ENCODE measurements at places on chromosomes 3 and 15.

DNA sequence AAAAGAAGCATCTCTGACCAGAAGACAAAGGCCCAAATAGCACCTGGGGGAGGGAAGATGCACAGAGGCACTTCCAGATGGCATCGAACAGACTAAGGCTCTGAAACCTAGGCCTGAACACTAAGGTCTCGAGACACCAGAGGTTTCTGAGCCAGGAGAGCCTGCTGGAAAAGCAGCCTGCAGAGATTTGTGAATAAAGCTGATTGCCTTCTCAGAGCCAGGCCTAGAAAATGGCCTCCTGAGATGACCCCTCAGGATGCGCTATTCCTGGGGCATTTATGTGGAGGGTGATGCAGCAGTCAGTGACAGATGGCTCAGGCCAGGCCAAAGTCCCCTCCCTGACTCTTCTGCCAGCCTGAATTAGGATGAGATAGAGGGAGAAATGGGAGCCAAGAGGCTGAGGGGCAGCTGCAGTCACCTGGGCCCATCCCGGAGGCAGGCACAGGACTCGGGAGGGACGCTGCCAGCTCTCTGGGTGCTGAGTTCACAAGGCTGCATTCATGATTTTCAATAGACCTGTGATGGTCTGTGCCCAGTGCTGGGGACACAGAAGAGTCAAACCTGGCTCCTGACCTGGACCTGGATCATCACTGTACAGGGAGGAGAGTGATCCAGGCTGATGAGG is 6.9 kb downstream of the PRSS50 start:
- DNase-seq = no peak

DNA sequence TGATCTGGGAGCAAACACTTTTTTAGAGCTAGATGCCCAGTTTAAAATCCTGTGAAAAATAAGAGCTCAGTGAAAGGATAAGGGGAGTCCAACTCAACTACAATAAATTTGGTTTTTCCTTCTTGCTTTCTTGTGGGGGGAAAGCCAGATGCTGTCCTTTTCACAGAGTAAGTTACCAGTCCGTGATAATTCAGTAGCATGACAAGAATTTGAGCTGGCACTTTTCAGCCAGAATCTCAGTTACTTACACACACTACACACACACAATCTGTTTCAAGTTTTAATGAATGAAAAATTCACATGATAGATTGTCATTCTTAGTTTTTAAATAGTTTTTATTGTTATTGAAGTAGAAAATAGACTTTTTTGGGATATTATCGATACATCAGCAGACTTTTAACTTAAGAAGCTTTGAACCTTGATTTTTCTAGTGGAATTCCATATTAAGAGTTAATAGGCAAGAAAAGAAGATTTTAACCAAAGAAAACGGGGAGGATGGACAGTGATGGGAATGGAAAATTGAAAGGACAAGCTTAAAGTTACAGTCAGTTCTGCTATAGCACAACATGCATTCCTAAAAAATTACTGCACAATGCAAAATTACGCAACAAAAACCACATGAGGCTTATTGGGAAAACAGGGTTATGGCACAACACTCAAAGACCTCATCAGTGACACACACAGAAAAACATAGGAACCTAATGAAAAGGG is 47.0 kb downstream of the PSMD6 start:
- DNase-seq = no peak

GRCh38 chr3:17877299-17877698 is 134.9 kb upstream of the TBC1D5 start:
- DNase-seq = no peak

GRCh38 chr3:43503067-43503728 is 118.6 kb downstream of the ANO10 start:
- DNase-seq = no peak

DNA sequence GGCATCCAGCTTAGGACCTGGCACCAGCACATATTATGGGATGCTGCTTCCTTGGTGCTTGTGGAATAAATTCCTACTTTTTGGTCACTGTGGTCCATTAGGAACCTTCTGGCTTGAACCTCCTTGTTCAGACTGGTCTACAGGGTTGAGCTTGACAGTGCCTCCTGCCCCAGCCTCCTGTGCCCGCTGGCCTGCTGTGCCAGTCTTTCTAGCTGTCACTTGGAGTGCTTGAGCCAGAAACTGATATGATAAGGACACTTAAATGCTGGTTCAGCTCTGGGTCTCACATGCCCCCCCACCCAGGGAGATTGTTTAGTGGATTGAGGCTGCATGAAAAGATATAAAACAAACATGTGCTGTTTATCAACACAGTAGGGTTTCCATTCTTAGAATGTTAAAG is 147.8 kb downstream of the SLCO3A1 start:
- DNase-seq = no peak

- DNase-seq = no peak
Measured at GRCh38 chr3:146476094-146476740, 6.9 kb upstream of the PLSCR2 start.

GRCh38 chr3:167602041-167602440 is 51.7 kb downstream of the WDR49 start:
- no peak for DNase-seq

GRCh38 chr3:127747751-127748521 is 74.4 kb downstream of the MGLL start:
- no peak for DNase-seq

- DNase-seq = no peak
Measured at GRCh38 chr3:38374221-38374620, 27.6 kb downstream of the XYLB start.

DNA sequence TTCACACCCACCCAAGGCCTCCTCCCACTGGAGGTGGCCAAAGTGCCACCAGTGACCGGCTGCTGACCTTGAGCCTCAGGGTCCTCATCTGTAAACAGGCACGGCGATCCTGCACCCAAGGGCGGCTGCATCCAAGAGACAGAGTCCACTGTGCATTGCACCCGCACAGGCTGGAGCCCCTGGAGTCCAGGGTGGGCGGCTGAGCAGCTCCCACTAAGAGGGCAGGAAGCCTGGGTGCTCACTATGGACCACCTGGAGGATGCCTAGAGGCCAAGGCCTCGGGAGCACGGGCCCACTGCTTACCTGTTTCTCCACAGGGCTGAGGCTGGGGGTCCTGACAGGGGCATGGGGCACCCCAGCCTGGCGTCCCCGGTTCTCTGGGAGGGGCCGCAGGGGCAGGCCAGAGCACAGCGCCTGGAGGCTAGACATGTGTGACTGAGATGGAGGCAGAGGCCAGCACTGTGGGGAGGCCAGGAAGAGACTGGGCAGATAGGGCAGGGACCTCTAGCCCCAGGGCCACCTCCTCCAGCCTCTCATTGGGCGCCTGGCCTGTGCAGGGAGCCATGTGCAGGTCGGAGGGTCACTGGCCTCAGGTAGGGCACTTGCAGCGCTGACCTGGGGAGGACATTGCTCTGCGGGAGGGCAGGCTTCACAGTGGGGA is at the start of gene UROC1:
TSS of gene UROC1 (minus strand) at position 483 of the 661 bp plus-strand sequence. CDS start at position 429, 54 bp downstream.
- no peak for DNase-seq

DNA sequence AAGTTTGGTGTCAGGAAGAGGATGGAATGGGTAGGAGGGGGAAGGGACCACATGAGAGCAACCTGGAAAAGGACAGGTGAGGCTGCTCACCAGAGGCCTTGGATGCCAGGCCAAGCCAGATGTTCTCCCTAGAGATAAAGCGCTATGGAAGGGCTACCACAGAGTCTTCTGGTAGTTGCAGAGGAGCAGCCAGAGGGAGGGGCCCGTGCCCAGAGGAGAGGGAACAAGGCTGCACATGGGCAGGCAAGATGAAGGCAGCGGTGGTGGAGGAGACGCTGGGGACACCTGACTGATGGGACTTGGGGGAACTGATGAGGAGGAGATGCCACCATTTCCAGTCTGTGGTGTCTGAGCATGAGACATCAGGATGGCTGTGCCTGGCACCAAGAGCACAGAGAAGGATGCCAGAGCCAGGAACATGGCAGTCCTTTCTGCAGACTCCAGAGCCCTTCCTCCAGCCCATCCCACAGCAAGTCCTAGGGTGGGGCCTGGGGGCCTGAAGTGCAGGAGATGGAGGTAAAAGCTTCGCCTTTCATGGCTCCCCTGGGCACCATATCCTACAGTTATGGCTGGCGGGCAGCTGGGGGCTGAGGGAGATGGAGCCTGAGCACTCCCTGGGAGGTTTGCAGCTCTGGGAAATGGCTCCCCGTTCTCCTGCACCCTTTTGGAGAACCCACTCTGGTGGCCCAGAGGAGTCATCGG is 103.0 kb downstream of the ETFA start:
- no peak for DNase-seq

GRCh38 chr3:139696314-139696604 is 18.5 kb upstream of the NMNAT3 start:
- no peak for DNase-seq

- DNase-seq = no peak
Measured at GRCh38 chr3:115804200-115804599, 180.9 kb downstream of the GAP43 start.

- no peak for DNase-seq
Measured at GRCh38 chr15:40006003-40006402, 33.0 kb downstream of the SRP14 start.

- DNase-seq = no peak
Measured at GRCh38 chr3:52393131-52393807, 51.6 kb downstream of the SEMA3G start.

DNA sequence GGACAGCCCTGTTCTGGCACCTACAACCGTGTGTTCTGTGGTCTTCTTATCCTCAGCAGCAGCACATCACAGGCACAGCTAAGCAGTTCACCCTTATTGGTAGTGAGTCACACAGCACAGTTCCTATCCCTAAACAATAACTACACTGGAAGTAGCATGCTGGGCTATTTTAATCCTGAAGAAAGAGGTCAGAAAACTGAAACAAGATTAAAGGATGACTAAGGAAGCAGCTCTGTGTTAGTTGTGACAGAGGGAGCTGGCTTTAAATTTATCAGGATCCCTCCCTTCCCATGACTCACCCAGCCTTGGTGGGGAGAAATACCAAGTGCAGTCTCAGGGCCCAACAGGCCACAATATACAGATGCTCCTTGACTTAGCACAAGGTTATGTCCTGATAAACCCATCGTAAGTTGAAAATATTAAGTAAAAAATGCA is 144.3 kb downstream of the ERC2 start:
- no peak for DNase-seq

DNA sequence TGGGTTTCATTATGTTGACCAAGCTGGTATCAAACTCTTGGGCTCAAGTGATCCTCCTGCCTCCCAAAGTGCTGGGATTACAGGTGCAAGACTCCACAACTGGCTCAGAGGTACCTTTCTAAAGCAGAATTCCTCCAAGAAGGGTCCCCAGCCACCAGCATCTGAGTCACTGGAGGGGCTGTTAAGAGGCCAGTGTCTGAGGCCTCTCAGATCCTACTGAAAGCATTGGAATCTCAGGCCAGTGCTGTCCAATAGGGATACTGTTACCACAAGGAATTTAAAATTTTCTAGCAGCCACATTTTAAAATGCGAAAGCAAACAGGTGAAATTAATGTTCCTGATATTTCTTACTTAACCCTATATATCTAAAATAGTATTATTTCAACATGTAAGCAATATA is 1.3 kb downstream of the CAV3 start:
- no peak for DNase-seq

- no peak for DNase-seq
Measured at GRCh38 chr3:132433121-132433520, 15.8 kb downstream of the DNAJC13 start.

DNA sequence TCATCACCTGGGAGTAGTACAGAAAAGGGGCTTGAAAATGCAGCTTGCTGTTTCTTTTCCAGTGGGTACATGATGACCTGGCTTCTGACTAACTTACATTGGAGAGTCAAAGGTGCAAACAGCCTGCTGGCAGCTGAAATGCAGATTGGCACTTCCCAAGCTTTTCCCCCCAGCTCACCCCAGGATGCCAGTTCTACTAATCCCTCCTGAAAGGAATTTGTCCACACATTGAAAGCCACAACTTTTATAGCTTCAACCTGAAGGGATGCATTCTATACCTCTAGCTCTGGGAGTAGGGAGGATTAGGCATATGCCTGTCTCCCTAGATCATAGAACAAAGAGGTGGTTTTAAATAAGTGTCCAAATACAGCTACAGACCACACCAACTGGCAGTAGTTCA is 281.7 kb downstream of the EFHB start:
- DNase-seq = no peak

DNA sequence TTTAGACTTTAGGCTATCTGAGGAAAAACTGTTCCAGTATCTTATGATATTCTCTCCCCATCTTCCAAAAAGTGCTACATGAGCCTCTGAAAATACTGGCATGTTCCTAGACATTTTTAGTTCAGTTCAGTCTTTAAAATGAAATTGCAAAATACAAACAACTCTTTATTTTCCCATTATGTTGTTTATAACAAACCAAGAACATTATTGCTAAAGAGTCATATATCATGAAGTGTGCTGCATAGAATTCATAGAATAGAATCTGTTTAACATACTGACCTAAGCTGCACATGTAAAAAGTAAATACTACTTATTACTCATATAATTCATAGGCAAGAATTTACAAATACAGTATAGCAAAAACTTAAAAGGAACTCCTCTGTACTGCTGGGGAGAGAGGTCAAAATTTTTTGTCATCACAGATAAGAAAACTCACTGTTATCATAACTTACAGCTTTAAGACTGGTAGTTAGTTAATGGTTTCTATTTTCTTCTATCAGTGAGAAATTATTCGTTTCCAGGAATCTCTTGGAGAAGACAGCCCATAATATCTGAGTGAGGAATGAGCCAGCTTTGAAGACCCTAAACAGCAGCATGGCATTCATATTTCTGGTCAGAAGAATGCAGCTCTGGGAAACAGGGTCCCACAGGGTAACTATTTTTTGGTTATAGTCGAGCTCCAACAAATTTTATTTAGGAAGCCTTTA is 32.2 kb downstream of the FILIP1L start:
- DNase-seq = no peak

- DNase-seq = no peak
Measured at GRCh38 chr3:111781561-111782446, 77.3 kb upstream of the PHLDB2 start.

DNA sequence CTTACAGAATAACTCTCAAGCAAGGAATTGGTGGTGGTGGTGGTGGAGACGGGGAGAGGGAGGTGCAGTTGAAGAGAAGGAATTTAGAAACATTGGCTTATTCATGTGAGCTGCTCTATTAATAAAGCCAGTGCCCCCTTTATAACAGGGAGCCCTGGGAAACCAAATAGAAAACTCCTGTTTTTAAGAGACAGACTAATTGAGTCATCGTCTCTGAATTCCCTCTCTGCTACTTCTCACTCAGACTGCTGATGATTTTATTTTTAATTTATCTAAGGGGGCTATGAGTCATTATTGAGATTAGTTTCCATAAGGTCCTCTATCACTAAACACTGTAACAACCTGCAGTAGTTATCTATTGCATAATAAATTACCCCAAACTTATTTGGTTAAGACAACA is 145.9 kb upstream of the GALNT15 start:
- no peak for DNase-seq

DNA sequence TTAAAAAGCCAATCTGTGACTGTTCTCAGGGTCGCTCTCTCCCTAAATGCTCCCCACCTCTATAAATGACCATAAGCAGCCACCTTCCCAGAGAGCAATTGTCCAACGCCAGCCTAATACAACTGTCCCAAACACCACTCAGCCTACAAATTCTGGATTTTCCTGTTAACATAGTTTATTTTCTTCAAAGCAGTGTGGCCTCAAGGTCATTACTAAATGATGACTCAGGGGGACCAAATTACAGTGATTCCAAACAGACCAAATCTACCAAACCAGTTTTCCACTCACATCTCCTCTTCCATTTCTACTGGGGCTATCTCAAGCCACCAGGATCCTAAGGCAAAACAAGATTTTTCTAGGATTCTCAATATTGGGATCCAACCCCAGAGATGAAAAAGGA is 22.5 kb downstream of the HEXA start:
- no peak for DNase-seq

Data from activated CD8-positive, alpha-beta memory T cell treated with anti-CD3 and anti-CD28 coated beads for 1 hour (primary cell).